ENCODE measurements at places on chromosomes 11 and 22. TPM values are rescaled to one million over a fixed set of nuclear protein-coding genes. Genes with fewer than 3 reads are reported as not detected.

TRAF6 gene
- total RNA-seq, result 15.0 TPM

DCHS1 gene
- 63.0 TPM for total RNA-seq

APLNR gene
- total RNA-seq, result not detected

KLHL35 gene
- 2.3 TPM for total RNA-seq

CDC42BPG gene
- total RNA-seq, result 0.68 TPM

UCP3 gene
- total RNA-seq, result 1.8 TPM

PRR5 gene
- 14.8 TPM for total RNA-seq

SOX10 gene
- total RNA-seq, result not detected

BTG4 gene
- not detected for total RNA-seq

BACE1 gene
- total RNA-seq, result 75.0 TPM

SCGB2A2 gene
- not detected for total RNA-seq

RASSF10 gene
- total RNA-seq, result not detected

LRP5 gene
- total RNA-seq, result 162 TPM

CACNA1I gene
- total RNA-seq, result 0.03 TPM

PLA2G6 gene
- total RNA-seq, result 48.8 TPM

PRR33 gene
- total RNA-seq, result not detected

TBX1 gene
- total RNA-seq, result 22.5 TPM

GPR83 gene
- total RNA-seq, result not detected

CHORDC1 gene
- total RNA-seq, result 30.8 TPM

CRY2 gene
- total RNA-seq, result 18.2 TPM

RCOR2 gene
- 2.6 TPM for total RNA-seq

CRACR2B gene
- total RNA-seq, result 3.9 TPM

LRRC74B gene
- total RNA-seq, result not detected

TSSK2 gene
- not detected for total RNA-seq

FAM180B gene
- 0.52 TPM for total RNA-seq

OR2D2 gene
- not detected for total RNA-seq

OMP gene
- not detected for total RNA-seq

XPNPEP3 gene
- 22.5 TPM for total RNA-seq

LINC01488 gene
- not detected for total RNA-seq

APOA4 gene
- total RNA-seq, result not detected

KRTAP5-8 gene
- not detected for total RNA-seq

TESMIN gene
- 0.55 TPM for total RNA-seq

WNT7B gene
- 2.3 TPM for total RNA-seq

All from osteocyte (in vitro differentiated cells).